ENCODE measurements at places on chromosomes 2 and 18.

DNA sequence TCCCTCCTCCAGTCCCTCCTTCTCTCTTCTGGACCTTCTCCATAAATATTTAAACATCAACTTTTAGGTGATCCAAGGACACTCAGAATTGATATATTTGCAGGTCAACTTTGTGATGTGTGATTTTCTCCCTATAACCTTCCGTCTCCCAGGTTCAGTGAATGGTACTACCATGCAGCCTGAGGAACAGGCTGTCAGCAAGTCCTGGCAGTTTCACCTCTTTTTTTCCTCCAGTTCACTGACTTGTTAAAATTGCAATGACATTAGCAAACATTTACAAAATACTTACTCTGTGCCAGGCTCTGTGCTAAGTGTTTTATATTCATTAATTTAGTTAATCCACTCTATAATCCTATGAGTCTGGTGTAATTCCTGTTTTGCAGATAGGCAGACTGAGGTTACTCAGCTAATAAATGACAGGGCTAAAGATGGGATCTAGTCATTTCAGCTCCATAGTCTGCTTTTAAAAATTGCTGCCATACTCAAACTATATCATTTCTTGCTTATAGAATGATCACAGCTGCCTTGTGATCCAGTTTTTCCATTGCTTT, 7.9 kb downstream of the SLC3A1 start:
- DNase-seq = no peak

GRCh38 chr2:219737270-219737691, 109.9 kb downstream of the SLC4A3 start:
- no peak for DNase-seq

- DNase-seq = no peak
Observed at GRCh38 chr2:29751390-29751789, 170.0 kb downstream of the ALK start.

- no peak for DNase-seq
Observed at GRCh38 chr18:5052491-5052890, 144.6 kb downstream of the AKAIN1 start.

DNA sequence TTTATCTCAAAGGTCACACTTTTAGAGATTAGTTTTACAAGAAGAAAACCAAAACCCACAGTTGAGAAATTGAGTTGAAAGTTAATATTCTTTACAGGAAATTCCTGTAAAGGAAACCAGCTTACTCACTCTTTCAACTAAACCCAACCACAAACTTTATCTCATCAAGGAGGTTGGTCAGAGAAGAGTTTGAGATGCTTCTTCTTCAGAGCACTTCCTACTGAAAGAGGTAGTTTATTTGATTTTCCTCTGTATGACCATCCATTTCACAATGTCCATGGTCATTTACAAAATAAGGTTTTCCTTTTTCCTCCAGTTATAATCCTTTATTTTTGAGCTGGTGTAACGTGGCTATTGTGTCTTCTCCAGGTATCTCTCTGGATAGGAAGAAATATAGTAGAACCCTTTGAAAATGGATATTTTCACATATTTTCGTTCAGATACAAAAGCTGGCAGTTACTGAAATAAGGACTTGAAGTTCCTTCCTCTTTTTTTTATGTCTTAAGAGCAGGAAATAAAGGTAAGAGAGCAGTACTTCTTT, 4.5 kb upstream of the IL18RAP start:
- no peak for DNase-seq

- DNase-seq = no peak
Observed at GRCh38 chr2:130338793-130339345, 3.8 kb upstream of the IMP4 start.

- no peak for DNase-seq
Observed at GRCh38 chr2:237422309-237422708, 8.3 kb upstream of the COL6A3 start.

DNA sequence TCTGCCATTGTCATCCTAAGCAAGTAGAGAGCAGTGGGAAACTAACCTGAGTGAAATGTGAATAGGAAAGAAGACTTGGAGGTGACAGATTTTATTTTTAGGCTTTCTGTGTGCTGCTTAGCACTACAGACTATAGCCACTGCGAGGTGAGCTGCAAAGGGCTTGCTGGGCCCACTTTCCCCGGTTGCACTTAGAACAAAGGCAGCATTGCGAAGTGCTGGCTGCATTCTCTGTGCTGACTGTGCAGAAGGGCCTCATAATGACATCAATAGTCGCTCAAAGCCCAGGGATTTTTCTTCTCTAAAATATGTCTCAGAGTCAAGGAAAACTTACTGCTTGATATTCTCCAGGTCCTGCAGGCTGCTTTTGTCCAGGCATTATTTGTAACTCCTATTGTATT, 592.1 kb downstream of the TDRD15 start:
- no peak for DNase-seq

DNA sequence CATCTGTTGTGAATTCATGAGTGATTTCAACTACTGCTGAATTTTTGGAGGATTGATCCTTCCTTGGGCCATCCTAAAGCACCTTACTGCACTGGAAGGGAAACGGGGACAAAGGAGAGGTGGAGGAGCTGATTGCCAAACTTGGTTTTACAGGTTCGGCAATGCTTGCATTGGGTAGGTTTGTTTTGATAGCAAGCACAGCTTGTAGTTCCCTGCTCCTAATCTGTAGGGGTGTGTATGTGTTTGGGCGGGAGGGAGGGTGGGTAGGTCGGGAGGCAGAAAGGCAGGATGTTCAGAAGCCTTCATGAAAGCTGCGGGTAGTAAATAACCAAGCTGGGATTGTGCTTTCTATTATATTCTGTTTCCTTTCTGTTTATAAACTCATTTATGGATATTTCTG, 24.6 kb downstream of the PHLPP1 start:
- DNase-seq = no peak

DNA sequence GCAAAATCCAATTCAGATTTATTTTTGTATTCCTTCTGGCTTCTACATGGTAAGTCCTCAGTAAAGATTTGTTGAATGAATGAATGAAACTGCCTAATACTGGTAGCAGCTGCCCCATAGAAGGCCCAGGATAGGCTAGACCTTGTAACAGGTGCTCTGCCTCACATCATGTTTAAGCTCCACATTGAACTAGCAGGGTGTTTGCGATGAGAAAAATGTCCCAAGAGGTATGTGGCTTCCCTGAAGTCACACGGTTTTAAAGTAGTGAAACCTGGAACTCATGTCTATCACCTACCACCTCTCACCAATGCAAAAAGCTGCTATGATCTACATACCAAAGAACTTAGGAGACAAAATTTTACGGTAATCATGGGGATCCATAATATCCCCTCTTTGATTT, 765 bp upstream of the LHCGR start:
- no peak for DNase-seq

DNA sequence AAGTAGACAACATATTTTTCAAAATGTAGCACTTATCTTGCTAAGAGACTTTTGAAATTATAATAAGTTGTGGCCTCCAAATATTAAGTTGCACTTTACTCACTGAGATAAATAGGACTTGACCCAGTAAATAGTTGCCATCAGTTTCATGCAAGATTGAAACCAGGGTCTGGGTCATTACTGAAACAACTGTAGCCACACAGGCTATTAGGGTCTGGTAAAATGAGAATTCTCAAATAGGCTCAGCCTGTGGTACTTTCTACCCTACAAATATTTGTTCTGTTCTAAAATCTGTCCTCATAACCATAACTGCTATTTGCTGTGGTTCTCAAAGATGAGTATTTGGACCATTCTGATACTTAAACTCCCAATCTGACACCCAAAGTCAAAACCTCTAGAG, 115.4 kb upstream of the STK17B start:
- DNase-seq = no peak

GRCh38 chr2:219916281-219916680, 288.9 kb downstream of the SLC4A3 start:
- no peak for DNase-seq

- peak; percentile 65 for DNase-seq
Observed at GRCh38 chr2:102103992-102104871, 38.3 kb upstream of the IL1R1 start.

Measured in activated CD4-positive, alpha-beta T cell treated with anti-CD3 and anti-CD28 coated beads for 24 hours (primary cell).